ENCODE measurements at places on chromosomes 16 and 17.
A peak's percentile ranks its signal among the peaks of the same experiment; 100 is the strongest.

GRCh38 chr16:77500934-77501664, 66.3 kb upstream of the ADAMTS18 start:
- peaks cover 71% of the 10 kb centered on the region for H3K27me3 ChIP-seq
- H3K36me3 ChIP-seq: no peaks in the 10 kb centered on the region

DNA sequence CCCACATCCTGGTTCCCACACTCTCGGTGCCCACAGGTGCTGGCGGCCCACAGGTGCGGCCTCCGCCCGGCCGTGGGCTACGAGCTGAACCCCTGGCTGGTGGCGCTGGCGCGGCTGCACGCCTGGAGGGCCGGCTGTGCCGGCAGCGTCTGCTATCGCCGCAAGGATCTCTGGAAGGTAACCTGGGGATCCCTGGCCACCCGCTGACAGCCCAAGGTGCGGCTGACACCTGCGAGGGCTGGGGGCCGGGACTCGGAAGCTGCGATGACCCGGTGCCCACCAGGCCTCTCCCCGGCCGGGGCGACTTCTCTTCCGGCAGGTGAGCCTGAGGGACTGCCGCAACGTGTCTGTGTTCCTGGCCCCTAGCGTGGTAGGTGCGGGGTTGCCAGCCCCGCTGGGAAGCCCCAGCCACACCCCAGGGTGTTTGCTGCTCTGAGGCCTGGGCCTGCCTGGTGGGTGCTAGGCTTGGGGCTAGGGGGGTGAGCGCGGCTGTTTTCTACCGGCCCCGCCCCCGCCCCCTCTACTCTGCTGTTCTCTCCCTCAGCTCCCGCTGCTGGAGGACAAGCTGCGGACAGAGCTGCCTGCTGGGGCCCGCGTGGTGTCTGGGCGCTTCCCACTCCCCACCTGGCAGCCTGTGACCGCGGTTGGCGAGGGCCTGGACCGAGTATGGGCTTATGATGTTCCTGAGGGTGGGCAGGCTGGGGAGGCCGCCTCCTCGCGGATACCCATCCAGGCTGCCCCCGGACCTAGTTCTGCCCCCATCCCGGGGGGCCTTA, 1.0 kb downstream of the ANTKMT start:
- peak overlapping the region; percentile 67 for H3K27ac ChIP-seq
- H3K36me3 ChIP-seq: peaks cover 78% of the 10 kb centered on the region
- no peaks in the 10 kb centered on the region for H3K27me3 ChIP-seq
- peaks cover 19% of the 10 kb centered on the region for H3K4me1 ChIP-seq

DNA sequence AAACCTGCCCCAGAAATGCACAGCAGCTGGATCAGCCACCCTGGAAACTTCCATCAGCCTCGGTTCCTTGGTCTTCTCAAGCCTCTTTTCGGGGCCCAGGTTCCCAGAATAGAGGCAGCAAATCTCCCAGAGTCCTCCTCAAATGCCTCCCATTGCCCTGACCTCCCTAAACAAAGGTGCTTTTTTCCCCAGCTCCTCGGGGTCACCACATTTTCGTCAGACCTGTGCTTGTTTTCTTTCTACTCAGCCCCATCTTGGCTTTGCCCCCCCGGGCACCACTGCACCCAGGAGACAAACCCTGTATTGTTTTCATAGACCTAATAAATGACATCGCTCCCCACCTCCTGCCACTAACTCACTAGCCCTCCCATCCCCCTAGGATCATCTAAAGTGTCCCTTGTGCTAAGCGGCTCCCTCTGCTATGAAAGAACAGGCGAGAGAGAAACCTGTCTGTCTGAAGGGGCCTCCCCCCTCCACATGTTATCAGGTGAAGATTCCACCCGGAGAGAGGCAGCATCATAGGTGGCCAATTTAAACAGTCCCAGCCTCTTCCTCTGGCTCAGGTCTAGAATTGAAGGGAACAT, 451.1 kb downstream of the SOX9 start:
- peak overlapping the region; percentile 74 for H3K27ac ChIP-seq
- no peaks in the 10 kb centered on the region for H3K27me3 ChIP-seq
- H3K4me3 ChIP-seq: peak overlapping the region; percentile 43
- peaks cover 43% of the 10 kb centered on the region for H3K36me3 ChIP-seq

DNA sequence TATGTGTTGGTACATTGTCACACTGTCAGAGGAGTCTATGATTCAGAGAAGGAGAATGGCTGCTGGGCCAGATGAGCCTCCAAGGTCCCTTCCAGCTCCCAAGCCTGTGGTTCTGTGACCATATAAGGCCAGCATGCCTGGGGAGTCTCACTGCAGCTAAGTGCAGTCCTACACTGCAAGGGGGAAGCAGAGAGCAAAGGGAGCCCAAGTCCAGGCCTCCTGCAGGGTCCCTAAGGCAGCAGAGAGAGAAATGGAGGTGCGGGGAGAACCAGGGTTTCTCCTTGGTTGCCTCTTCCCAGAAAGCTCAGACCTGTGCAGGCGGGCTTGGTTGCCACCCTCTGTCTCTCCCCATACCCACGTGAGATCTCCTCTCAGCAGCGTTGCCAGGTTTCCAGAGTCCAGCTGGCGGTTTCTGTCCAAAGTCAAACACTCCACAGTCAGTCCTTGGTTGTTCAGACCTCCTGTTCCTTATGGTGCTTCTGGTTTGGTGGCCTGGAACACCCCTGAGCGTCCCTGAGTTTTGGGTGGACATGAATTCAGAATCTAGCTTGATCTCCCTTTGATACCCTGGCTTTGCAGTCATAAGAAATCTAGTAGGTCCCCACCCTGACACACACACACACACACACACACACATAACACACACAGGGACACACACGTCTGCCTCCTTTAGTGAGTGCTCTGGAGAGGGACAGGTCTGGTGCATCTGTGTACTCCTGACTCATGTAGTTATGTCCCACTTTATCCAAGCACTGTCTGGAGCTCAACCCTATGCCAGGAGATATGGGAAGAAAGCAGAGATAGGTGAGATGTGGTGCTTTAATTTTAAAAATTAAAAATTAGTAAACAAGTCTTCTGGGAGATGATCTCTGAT, 78.8 kb downstream of the GNAO1 start:
- H3K27me3 ChIP-seq: peaks cover 96% of the 10 kb centered on the region
- no peaks in the 10 kb centered on the region for H3K4me1 ChIP-seq
- no peak overlapping the region for H3K27ac ChIP-seq
- H3K4me3 ChIP-seq: no peak overlapping the region

DNA sequence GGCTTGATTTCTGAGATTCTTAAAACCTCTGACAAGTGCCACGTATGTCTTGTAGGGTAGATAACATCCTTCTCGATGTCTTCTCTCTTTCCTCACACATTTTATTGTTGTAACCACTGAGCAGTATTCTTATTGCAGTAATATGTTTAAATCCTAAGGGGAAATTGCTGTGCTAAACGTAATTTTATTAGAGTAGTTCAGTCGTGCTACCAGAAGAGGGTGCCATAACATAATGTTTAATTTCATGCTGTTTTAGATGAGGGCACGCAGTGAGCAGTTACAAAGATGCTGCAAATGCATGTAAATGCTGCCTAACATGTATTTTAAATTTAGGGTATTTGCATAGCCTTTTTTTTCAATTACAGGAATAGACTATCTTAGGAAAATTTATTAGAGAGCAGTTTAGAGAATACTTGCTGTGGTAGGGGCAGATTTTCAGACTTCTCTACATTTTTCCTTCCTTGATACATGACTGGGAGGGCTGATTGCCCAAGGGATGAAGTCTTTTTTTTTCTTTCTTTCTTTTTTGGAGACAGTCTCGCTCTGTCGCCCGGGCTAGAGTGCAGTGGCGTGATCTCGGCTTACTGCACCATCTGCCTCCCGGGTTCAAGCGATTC, 51.7 kb downstream of the GAN start:
- H3K27me3 ChIP-seq: no peaks in the 10 kb centered on the region
- peak; percentile 36 for DNase-seq
- peaks cover 16% of the 10 kb centered on the region for H3K36me3 ChIP-seq
- no peak overlapping the region for H3K27ac ChIP-seq
- no peaks in the 10 kb centered on the region for H3K4me1 ChIP-seq
